SHP77 (cell line): ENCODE measurements at places on chromosomes 1 and 21.

GRCh38 chr21:8990326-8991087 lies 1530.9 kb upstream of the TPTE start:
- DNase-seq, result peak; percentile 96

DNA sequence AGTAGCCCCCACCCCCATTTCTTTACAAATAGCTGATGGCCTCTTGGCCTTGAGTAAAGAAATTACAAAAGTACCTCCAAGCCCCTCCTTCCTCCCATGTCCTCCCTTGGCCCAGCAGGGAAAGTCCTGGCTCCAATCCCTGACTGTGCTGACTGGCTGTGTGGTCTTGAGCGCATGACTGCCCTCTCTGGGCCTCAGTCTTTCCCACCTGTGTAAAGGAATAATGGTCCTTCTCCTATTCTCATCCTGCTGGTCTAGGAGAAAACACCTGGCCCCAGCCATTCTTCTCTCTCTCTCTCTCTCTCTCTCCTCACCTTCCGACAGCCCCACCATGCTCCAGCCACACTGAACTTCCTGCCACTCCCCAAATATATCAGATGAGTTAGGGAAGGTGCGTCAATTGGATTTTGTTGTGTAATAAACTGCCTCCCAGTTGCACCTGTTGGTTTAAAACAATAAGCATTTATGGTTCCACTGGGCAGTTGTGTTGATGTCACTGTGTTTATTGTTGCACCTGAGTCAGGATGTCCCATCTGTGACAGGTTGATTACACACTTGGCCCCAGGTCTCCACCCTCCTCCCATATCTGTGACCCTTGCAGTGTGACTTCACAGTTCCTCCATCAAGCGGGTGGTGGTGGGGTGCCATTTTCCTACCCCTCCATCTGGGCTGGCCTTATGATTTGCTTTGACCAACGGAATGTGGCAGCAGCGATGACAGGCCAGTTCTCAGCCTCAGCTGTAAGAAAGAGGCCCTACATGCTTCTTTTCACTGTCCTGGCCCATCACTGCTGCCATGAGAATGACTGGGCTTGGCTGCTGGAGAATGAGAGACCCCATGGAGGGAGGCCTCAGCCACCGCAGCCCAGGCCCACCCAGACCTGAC lies 22.3 kb upstream of the LRP8 start:
- DNase-seq, result no peak

DNA sequence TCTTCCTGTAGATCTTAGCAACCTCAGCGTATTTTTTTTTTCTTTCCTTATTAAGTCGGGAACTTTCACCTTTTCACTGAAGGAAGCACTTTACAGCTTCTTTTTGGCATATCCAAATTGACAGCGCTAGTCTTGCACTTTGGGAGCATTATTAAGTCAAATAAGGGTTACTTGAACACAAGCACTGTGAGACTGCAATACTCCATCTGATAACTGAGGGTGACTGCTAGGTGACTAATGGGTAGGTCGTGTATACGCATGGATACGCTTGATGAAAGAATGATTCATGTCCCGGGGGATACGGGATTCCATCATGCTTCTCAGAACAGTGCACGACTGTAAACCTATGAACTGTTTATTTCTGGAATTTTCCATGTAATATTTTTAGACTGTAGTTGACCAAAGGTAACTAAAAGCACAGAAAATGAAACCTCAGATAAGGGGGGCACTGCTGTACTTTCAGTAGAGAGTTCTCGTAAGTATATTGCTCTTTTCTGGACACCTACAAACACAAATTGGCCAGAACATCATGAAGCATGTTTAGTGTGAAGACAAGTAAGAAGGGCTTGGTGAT lies 364.7 kb downstream of the SMYD3 start:
- no peak for DNase-seq

GRCh38 chr1:41528106-41528505 lies 43.6 kb upstream of the EDN2 start:
- no peak for DNase-seq

GRCh38 chr21:40613546-40614030 lies 233.4 kb downstream of the DSCAM start:
- no peak for DNase-seq

- DNase-seq, result no peak
Measured at GRCh38 chr1:93082313-93082712, 3.2 kb downstream of the MTF2 start.

DNA sequence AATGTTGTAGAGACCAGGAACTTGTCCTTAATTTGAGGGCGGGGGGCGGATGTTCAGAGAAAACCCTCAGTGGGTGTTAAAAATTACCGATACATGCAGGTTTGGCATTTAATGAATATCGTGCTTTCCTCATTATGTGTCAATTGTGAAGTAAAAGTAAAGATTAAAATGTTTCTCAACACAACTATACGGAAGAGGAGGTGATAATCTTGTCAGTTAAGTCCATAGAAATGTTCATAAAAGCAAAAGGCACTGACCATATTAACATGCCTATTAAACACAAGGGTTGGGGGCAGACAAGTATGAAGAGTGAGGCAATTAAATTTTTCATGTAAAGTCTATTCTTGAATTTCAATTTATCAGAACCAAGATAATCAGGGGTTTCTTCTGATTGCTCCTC lies 1.3 kb downstream of the BRINP3 start:
- DNase-seq, result no peak

GRCh38 chr21:32733356-32733755 lies 5.5 kb upstream of the SYNJ1 start:
- no peak for DNase-seq

DNA sequence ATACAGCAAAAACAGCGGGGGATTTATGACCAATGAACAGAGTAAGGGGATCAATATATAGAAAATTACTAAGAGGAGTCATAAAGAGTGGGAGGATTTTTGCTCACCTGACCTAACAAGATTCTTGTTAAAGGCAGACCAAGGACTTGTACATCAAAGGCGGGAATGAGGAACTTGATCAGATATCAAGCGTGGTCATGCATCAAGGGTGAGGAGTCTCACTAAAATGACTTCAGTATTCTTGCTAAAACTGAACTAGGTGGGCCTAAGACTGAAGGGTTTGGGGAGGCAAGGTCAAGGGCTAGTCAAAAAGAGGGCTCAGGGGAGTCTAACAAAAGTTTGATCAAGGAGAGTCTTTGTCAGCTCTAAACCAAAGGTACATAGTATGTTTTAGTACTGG lies 2.1 kb downstream of the MOV10 start:
- DNase-seq, result no peak

- DNase-seq, result no peak
Measured at GRCh38 chr1:31007462-31007991, 58.0 kb downstream of the PUM1 start.
